Stimulated activated CD4-positive, alpha-beta T cell treated with anti-CD3 and anti-CD28 coated beads, Interleukin-4, amount 100 ng/mL, for 24 hours (primary cell): ENCODE measurements at places on chromosomes 11 and 22.
A peak's percentile ranks its signal among the peaks of the same experiment; 100 is the strongest.

DNA sequence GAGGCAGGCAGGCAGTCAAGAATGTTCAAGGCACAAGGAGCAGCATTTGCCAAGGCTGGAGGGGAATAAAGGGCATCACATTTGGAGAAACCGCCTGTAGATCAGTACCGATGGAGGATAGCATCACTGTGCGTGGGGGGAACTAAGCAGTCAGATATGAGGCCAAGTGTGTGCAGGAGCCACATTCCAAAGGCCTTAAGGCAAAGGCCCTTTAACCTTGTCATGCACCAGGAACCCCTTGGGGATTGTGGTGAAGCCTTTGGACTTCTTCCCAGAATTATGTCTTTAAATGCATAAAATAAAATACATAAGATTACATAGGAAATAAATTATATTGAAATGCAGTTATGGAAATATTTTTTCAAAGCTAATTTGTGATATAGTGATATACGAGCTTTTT, 532.1 kb downstream of the BUD13 start:
- no peak for DNase-seq

- no peak for DNase-seq
Observed at GRCh38 chr22:32073262-32073661, 30.2 kb downstream of the SLC5A1 start.

- DNase-seq: no peak
Observed at GRCh38 chr11:77322506-77322905, 21.0 kb upstream of the GDPD4 start.

GRCh38 chr22:46233231-46233630, 16.9 kb downstream of the CDPF1 start:
- DNase-seq: no peak

DNA sequence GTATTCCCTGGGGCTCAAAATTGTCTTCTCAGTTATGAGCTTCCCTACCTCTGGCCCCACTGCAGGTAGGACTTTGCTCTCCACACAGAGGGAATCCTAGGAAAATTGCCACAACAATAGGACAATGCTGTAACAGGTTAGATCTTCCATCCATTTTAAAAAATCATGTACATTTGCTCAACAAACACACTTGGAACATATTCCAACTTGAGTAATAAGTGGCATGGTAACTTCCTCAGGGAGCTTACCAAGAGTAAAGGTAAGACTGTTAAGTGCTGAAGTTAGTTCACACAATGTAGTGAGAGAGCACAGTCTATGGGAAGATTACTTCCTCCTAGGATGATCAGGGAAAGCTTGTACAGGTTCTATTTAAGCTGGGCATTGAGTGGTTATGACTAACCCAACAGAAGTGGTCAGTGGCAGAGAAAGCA, 78.9 kb upstream of the BIRC3 start:
- no peak for DNase-seq

DNA sequence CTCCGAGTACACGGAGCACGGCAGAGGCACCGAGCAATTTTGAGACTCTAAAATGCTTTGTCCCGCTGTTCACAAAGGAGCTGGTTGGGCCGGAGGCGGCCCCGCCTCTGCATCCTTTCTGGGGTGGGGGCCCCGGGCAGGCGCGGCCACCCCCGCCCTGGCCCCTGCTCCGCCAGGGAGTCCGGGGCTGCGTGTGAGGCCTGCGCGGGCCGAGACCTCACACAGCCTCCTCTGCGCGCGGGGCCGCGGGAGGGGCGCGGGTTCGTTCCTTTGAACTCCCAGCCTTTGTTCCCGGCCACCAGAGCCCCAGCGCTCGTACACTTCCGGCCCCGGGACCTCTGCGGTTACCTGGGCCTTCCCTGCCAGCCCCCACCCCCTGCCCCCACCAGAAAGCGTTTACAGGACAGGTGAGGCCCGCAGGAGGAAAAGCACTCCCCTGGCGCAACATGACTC, 1.6 kb downstream of the FGF19 start:
- DNase-seq: no peak

- DNase-seq: no peak
Observed at GRCh38 chr22:25110596-25110845, 89.1 kb upstream of the CRYBB3 start.

DNA sequence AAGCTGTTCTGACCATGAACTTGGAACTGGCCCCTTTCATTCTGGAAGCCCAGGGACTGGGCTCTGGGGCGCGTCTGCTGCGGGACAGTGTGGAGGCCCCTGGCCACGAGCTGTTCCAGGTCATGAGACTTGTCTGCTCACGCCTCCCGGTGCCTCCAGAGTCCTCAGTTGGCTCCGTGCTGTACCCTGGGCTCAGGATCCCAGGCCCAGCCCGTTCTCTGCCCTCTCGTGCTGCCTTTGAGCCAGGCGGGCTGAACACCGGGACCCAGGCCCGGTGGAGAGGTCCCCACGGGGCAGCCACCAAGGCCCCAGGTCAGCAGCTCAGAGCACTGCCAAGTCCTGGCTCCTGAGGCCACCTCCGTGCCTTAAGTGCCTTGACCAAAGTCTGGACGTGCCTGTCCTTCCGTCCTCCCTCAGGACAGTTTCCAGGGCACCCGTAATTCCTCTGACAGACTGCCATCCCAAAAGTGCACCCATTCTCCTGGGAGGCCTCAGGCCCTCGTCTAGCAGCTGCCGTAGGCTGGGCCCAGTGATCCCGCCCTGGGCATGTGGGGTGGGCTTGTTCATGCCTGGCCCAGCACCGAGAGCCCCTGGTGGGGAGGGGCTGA, 36.3 kb upstream of the PPARA start:
- DNase-seq: no peak

- DNase-seq: peak; percentile 26
Observed at GRCh38 chr22:21568347-21569075, 997 bp downstream of the UBE2L3 start.

DNA sequence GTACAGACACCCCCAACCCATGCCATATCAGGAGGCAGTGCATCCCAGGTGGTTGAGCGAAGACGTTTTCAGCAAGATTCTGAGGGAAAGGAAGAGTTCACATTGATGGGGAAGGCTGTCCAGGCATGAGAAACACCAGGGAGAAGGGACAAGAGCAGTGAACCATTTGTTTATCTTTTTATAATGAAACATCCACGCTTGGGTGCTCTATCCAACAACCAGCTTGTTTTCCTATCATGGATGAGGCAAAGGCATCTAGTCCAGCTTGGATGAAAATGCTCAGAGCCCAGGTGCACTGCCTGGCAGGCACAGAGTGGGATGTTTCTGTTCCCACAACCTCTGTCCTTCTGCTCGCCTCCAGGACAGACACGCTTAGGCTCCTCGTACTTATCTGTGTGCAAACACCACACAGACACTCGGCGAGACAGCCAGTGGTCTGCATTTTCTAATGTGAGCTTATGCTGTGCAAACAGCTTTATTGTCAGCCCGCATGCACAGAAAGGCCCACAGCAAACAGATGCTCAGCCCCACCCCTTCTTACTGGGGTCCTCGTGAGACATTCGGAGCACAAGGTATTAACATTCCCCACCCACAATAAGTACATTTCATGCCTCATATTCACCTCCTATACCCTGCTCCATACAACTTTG, 45.4 kb upstream of the NTM start:
- DNase-seq: no peak

DNA sequence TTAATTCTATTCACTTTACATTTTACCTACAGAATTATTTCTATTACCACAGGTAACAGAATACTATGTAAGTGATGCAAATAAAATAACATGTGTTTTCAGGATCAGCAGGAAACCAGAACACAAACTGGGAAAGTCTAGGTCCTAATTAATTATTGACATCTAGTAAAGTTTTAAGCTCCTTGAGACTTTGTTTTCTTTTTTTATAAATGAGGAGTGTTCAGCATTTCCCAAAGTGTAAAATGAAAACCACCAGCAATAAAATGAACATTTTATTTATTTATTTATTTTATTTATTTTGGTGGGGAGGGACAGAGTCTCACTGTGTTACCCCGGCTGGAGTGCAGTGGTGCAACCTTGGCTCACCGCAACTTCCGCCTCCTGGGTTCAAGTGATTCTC, 123.6 kb downstream of the ARHGAP42 start:
- no peak for DNase-seq

DNA sequence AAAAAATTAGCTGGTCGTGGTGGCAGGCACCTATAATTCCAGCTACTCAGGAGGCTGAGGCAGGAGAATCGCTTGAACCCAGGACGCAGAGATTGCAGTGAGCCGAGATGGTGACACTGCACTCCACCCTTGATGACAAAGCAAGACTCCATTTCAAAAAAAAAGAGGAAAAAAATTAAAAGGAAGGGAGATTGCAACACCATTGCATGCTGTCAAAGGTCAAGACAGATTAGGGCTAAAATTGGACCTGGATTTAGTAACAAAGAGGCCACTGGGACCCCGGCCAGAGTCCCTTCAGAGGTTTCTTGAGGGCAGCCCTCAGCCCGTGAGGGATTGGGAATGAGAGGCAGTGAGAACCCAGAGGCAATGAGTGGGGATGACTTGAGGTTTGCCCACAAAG, 8.2 kb upstream of the MAFF start:
- no peak for DNase-seq

GRCh38 chr11:63879598-63880402, 37.2 kb downstream of the RCOR2 start:
- no peak for DNase-seq
